Effector memory CD4-positive, alpha-beta T cell (primary cell): ENCODE measurements at places on chromosomes 16 and 17.

DNA sequence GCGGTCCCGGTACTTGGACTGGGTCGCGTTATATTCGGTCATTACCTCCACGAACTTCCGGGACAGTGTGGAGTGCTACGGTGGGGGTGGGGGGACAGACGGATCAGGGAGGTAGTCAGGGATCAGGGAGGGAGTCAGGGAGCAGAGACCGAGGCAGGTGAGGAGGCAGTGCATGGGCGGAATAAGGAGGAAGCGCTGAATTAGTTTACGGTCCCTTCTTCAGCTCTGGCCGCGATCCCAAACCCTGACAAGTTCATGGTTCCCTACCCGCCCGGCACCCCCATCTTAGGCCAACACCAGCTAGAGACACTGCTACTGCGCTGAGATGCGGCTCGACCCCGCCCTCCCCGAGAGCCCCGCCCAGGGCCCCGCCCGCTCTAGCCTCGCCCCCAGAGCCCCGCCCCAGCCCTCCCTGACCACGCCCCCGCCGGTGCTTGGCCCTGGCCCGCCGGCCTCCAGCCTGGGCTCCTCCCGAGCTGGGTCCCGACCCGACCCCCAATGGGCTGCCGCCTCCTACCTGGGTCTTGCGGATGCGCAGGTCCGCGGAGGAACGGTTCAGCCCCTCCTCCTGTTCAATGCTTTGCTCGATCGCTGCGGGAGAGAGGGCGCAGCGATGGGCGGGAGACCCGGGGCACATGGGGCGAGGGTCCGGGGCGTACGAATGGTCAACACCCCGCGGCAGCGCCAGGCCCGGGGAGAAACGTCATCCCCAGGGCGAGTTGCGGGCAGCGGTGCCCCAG is 12.1 kb downstream of the HSD3B7 start:
- DNase-seq: peak; percentile 69
- H3K27me3 ChIP-seq: no peaks in the 10 kb centered on the region
- H3K4me1 ChIP-seq: peaks cover 6% of the 10 kb centered on the region
- peak overlapping the region; percentile 52 for H3K4me3 ChIP-seq

DNA sequence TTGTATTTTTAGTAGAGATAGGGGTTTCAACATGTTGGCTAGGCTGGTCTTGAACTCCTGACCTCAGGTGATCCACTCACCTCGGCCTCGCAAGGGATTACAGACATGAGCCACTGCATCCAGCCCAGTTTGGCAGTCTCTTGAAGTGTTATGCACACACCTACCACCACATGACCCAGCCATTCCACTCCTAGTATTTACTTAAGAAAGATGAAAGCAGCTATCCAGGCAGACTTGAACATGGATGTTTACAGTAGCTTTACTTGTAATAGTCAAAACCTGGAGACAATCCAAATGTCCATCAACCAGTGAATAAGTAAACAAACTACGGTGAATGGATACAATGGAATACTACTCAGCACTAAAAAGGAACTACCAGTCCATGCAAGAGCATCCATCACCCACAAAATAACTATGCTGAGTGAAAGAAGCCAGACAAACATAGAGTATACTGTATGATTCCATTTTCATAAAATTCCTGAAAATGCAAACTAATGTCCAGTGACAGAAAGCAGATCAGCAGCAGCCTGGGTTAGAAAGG is 37.8 kb upstream of the RASD1 start:
- no peak for DNase-seq
- no peaks in the 10 kb centered on the region for H3K4me1 ChIP-seq
- H3K4me3 ChIP-seq: no peak overlapping the region
- H3K27ac ChIP-seq: no peak overlapping the region
- H3K27me3 ChIP-seq: no peaks in the 10 kb centered on the region

DNA sequence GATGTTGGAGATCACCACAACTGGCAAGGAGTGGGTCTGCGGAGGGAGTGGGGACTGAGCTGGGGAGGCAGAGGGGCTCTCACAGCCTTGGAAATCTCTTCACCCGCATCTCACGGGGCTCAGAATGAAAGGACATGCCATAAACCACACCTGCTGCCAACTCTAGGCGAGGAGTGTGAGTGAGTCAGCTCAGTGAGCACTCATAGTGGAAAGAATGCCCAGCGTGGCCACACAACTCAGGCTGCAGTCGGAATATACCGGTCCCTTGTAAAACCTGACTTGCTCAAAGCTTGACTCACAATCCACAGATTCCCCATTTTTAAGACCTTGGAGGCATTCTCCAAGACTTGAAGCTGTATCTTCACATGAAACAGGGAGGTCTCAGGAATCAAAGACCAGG is 36.7 kb downstream of the STAT5A start:
- no peaks in the 10 kb centered on the region for H3K27me3 ChIP-seq
- no peak overlapping the region for H3K4me3 ChIP-seq
- H3K4me1 ChIP-seq: peaks cover 1% of the 10 kb centered on the region
- DNase-seq: no peak
- H3K36me3 ChIP-seq: peaks cover 46% of the 10 kb centered on the region

- no peak overlapping the region for H3K4me3 ChIP-seq
- no peak overlapping the region for H3K27ac ChIP-seq
- peaks cover 5% of the 10 kb centered on the region for H3K4me1 ChIP-seq
- H3K27me3 ChIP-seq: no peaks in the 10 kb centered on the region
These were observed 4.6 kb downstream of the TEN1 start for GRCh38 chr17:75983501-75984181.

DNA sequence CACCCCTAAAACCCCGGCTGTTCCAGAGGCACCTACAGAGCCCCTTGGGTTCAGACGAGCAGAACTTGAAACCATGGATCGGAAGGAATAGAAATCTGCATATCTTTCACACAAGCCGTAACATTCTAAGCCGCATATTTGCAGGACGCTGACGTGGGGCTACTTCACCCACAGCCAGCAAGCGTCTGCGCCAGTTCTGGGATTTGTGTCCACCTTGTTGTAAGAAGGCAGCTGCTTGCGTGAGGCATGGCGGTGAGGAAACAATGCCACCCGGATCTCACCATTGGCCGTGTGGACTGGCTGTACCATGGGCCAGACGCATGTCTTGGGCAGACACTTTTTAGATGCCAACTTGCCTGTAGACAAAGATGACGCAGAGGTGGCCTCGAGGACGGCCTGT is 34.5 kb downstream of the TNFRSF13B start:
- H3K27ac ChIP-seq: no peak overlapping the region
- no peaks in the 10 kb centered on the region for H3K4me1 ChIP-seq
- H3K27me3 ChIP-seq: no peaks in the 10 kb centered on the region
- H3K36me3 ChIP-seq: no peaks in the 10 kb centered on the region

DNA sequence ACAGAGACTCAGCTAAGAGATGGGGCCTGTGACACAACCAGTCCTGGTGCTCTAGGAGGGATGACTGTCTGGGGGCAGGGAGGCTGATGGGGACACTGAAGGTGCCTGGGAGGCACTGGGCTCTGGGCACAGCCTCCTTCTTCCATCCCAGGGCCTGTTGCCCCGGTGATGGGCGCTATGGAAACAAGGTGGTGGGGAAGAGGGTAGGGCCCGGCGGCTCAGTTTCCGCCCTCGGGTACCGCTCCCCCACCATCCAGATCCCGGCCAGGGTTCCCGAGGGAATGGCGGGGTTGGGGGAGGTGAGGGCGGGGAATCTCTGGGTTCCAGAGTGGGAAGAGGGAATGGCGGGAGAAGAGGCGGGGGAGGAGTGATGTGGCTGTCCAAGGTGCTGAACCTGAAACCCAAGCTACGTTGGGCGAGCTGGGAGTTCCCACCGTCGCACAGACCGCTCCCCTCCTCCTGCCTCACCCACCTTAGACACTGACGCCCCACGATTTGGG is 981 bp downstream of the KCNH4 start:
- no peak overlapping the region for H3K4me3 ChIP-seq
- H3K4me1 ChIP-seq: peaks cover 41% of the 10 kb centered on the region
- H3K27me3 ChIP-seq: no peaks in the 10 kb centered on the region
- no peak for DNase-seq
- H3K36me3 ChIP-seq: no peaks in the 10 kb centered on the region

DNA sequence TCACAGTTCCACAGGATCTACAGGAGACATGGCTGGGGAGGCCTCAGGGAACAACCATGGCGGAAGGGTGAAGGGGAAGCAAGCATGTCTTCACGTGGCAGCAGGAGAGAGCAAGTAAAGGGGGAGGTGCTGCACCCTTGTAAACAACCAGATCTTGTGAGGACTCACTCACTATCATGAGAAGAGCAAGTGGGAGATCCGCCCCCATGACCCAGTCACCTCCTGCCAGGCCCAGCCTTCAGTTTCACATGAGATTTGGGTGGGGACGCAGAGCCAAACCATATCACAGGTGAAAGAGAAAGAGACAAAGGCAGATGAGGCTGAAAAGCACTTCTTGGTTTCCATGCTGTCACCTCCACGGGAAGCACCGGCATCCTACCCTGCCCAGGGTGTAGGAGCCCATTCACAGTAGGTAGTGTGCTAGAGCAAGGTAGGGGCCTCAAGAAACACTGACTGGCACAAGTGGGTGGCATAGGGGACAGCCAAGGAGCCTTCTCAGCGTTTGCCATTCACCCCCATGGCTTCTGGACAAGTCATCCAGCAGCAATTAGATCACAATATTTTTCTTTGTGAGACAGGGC is 6.6 kb downstream of the NARF start:
- H3K36me3 ChIP-seq: peaks cover 73% of the 10 kb centered on the region
- DNase-seq: no peak
- no peak overlapping the region for H3K27ac ChIP-seq
- H3K27me3 ChIP-seq: no peaks in the 10 kb centered on the region

DNA sequence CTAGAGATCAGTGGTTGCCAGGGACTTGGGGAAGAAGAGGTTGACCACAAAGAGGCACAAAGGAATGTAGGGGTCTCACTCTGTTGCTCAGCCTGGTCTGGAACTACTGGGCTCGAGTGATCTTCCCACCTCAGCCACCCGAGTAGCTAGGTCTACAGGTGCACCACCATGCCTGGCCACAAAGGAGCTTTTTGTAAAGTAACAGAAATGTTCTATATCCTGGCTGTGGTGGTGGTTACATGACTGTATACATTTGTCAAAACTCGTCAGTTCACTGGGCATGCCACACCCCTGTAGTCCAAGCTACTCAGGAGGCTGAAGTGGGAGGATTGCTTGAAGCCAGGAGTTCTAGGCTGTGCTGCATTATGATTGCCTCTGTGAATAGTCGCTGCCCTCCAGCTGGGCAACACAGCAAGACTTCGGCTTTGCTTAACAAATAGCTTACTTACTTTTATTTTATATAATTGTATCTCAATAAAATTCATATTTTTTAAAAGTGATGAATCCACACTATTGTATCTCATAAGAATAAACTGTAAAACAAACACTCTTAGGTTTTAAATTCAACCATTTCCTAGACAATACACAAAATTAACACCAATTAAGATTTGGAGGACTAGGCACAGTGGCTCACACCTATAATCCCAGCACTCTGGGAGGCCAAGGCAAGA is 5.0 kb downstream of the SKA2 start:
- no peaks in the 10 kb centered on the region for H3K36me3 ChIP-seq
- H3K4me3 ChIP-seq: no peak overlapping the region
- H3K27ac ChIP-seq: no peak overlapping the region
- DNase-seq: no peak

GRCh38 chr16:11447272-11447671 is 102.0 kb downstream of the RMI2 start:
- no peaks in the 10 kb centered on the region for H3K27me3 ChIP-seq
- no peak for DNase-seq
- no peaks in the 10 kb centered on the region for H3K36me3 ChIP-seq
- H3K27ac ChIP-seq: no peak overlapping the region
- no peaks in the 10 kb centered on the region for H3K4me1 ChIP-seq

GRCh38 chr17:79047923-79048825 is 24.2 kb downstream of the C1QTNF1 start:
- no peaks in the 10 kb centered on the region for H3K36me3 ChIP-seq
- no peaks in the 10 kb centered on the region for H3K4me1 ChIP-seq
- no peak overlapping the region for H3K27ac ChIP-seq
- H3K27me3 ChIP-seq: no peaks in the 10 kb centered on the region
- no peak overlapping the region for H3K4me3 ChIP-seq

DNA sequence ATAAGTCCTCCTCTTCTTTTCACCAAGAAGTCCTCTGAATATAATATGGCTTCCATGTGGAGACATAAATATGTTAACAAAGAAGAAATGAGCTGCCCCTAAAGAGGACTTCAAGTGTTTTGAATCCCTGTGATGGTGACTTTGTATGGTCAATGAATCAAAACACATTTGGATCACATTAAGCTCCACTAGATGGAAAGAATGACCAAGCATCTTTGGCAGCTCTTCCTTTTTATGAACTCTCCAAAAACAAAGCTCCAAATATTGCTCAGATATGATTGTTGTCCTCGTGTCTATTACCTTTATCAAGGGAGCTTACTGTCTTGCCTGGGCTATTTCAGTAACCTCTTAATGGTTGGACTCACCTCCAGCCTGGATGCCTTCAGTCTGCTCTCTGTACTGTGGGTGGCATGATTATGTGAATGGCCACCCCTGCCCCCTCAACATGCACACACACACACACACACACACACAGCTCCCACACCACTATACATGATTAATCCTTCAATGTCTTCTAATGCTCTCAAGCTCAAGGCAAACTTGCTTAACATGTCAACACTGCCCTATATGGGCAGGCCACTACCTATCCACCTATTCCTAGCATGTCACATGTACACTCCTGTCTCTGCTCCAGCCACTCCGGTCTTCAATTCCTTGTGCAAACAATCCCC is 346.6 kb upstream of the SALL1 start:
- no peak for DNase-seq
- no peaks in the 10 kb centered on the region for H3K36me3 ChIP-seq
- no peak overlapping the region for H3K4me3 ChIP-seq
